ENCODE measurements at places on chromosomes 4 and X.

- DNase-seq = no peak
These were observed 199.5 kb upstream of the IGFBP7 start for GRCh38 chr4:57309658-57310057.

GRCh38 chr4:87532109-87532508 lies 2.9 kb upstream of the SPARCL1 start:
- DNase-seq = no peak

GRCh38 chr4:1505511-1506460 lies 99.5 kb upstream of the NKX1-1 start:
- no peak for DNase-seq

DNA sequence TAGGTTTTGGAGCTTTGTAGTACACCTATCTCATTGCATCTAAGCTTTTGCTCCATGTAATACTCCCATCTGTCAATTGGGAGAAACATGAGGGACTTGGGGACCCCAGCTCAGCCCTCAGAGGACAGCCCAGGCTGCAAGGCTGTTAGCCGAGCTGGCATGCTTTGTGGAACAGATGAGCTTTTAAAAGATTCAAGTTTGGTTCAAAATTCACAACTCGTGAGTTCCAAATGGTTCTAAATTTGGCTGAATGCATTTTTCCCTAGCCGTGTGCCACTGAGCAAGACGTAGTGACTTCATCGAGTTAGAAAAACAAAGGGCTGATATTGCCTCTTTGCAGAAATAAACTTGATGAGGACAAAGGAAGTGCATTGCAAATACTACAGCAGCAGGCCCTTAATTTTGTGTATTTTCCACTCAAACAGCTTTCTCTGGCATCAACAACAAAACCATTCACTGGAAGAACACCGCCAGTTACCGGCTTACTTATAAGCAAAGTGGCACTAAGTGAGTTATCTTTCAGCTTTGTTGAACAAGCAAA lies 165.0 kb upstream of the HS3ST1 start:
- DNase-seq = no peak

GRCh38 chr4:51943221-51943620 lies 76.9 kb downstream of the LRRC66 start:
- no peak for DNase-seq

- DNase-seq = no peak
These were observed 33.3 kb upstream of the SLC25A4 start for GRCh38 chr4:185109736-185110135.

DNA sequence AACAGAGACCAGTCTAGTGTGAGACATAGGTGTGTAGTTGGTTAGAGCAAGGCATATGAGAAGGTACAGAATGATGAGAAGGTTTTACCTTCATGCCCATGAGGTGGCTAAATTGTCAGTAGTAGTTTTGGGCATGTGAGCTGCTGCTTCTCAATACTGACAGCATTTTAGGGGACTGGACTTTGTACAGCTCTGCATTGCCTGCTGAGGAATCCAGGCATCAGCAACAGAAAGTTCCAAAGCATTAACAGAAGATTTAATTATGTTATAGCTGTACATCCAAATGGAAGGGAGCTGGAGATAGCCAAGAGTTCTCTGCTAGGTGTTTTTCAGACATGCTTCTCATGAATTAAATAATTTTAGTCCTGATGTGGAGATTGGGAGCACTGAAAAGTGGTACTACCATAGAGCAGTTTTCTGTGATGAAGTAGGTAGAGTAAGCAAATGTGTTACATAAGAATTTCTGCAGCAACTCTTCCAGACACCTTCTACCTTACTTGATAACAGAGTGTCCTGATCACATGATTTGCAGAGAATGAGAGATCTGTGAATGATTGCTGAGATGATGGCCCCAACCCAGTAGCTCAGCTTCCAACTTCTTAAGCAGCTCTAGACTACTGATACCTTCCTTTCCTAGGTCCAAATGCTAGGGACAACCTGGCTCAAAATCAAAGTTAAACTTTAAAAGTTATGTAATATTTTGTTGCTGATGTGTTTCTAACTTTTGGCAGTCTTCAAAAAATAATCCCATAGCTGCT lies 30.4 kb downstream of the FNIP2 start:
- DNase-seq = no peak

- no peak for DNase-seq
These were observed 77.2 kb upstream of the IL1RAPL2 start for GRCh38 chrX:104488811-104489210.

- DNase-seq = no peak
These were observed 14.6 kb downstream of the SYN1 start for GRCh38 chrX:47605024-47605423.

DNA sequence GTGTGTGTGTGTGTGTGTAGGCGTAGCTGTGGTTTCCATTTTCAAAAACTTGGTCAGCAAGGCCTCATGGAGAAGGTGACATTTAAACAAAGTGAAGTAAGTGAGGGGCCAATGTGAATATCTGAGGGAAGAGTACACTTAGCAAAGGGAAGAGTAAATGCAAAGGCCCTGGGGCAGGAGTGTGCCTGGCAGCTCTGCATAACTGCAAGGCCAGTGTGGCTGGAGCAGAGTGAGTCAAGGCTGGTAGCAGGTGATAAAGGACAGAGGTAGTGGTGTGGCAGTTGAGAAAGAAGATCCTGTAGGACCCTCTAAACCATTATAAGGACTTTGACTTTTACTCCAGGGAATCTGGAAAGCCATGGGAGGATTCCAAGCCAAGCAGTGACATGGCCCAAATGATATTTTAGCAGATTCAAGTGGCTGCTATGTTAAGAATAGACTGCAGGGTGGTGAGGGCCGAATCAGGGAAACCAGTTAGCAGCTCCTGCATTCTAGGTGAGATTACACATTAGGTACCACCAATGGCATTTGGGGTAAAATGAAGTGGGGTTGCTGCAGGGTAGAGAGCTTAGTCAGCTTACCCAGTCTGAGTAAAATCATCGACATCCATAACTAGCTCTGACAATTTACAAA lies 5.9 kb upstream of the TBC1D1 start:
- no peak for DNase-seq

GRCh38 chrX:136256026-136256425 lies 4.8 kb upstream of the MAP7D3 start:
- no peak for DNase-seq

GRCh38 chr4:168063031-168063430 lies 29.3 kb upstream of the ANXA10 start:
- no peak for DNase-seq

GRCh38 chr4:3863841-3864741 lies 97.9 kb downstream of the ADRA2C start:
- no peak for DNase-seq

DNA sequence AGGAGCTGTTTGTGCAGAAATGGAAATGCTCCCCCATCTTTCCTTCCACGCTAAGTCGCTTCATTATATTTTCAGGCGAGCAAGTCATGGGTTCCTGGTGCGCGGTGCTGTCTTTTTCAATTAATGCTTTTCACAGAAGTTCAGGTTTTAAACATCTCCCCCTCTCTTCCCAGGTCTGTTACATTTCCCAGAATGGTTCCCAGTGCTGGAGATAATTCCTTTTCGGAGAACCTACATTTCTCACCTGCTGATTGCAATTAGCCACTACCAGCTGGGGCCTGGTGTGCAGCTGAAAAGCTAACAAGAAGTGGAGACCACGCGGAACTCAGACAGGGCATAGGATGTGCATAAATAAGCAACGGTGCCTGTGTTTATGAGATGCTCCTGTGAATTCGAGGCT lies 217.8 kb downstream of the MID1IP1 start:
- DNase-seq = no peak

DNA sequence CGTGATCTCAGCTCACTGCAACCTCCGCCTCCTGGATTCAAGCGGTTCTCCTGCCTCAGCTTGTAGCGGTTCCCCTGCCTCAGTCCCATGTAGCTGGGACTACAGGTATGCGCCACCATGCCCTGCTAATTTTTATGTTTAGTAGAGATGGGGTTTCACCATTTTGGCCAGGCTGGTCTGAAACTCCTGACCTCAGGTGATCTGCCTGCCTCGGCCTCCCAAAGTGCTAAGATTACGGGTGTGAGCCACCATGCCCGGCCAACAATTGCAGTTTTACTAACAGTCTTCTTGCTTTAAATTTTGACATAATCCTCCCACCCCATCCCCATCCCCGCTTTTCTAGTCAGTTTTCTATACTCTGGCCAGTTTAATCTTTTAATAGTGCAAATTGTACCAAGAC lies 112.0 kb downstream of the CFAP299 start:
- DNase-seq = no peak

GRCh38 chr4:13766761-13767540 lies 139.4 kb upstream of the BOD1L1 start:
- no peak for DNase-seq

- DNase-seq = no peak
These were observed 44.9 kb downstream of the ZFYVE28 start for GRCh38 chr4:2373532-2373931.

Measured in activated CD4-positive, CD25-positive, alpha-beta regulatory T cell (primary cell).